ENCODE measurements at places on chromosomes 1 and 21. TPM values are rescaled to one million over a fixed set of nuclear protein-coding genes. Genes with fewer than 3 reads are reported as not detected.

- DNase-seq = peak; percentile 83
Measured at GRCh38 chr1:210584439-210585113, 255.9 kb downstream of the HHAT start.

DNA sequence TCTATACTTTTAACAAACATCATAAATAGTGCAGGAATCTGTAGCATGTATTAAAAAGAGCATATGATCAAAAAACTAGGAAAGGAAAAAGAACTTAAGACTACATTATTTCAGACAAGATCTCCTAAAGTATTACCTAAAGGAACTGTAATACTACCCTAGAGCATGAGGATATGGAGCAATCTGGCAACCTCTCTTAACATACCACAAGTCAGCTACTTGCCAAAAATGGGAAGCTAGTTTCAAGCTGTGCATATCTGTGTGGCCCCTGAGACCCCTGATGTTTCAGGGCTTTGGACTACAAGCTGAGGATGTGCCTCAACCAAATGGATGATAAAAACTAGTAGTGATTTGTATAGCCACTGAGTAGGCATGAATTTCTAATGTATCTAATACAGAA is 525.6 kb downstream of the PTBP2 start:
- peak; percentile 53 for DNase-seq

GRCh38 chr1:67213948-67214347 is 47.7 kb downstream of the IL23R start:
- DNase-seq = no peak

B3GALT5 gene
- not detected for polyA plus RNA-seq

SLC26A9 gene
- polyA plus RNA-seq = not detected

- peak; percentile 21 for DNase-seq
Measured at GRCh38 chr1:12244078-12244477, 14.2 kb downstream of the VPS13D start.

FAM151A gene
- polyA plus RNA-seq = not detected

DNA sequence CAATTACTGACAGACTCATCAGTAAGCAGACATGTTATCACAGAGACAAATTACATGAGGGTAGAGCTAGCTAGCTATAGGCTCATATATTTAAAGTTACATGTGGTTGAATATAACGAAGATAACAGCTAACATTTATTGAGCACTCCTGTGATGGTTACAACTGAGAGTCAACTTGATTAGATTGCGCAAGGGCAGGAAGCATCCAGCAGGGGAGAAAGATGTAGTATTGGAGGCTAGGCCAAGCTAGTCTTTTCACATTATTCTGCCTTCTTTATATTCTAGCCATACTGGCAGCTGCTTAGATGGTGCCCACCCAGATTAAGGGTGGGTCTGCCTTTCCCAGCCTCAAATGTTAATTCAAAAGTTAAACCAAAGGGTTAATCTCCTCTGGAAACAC is 37.1 kb downstream of the PIGK start:
- no peak for DNase-seq

NHLH1 gene
- polyA plus RNA-seq = 0.31 TPM

- DNase-seq = no peak
Measured at GRCh38 chr1:185939142-185939541, 205.0 kb downstream of the HMCN1 start.

DNA sequence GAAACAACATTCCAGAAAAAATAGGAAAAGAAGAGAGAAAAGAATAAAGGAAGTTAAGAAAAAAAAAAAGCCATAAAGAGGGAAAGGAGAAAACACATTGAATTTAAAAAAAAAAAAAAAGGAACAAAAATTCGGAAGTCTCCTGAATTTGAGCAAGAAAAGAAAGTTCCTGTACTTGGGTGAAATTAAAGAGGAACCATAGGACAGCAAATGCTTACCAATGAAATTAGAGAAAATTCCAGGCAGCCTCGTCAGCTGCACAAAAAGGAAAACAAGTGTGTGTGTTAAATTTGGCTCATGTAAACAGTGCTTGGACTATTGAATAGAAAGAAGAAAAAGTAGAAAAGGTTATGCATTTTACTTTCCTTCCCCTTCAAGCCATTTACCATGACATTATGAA is 4.9 kb downstream of the IL12RB2 start:
- no peak for DNase-seq

- DNase-seq = peak; percentile 90
Measured at GRCh38 chr1:15918962-15919715, 56.8 kb downstream of the ZBTB17 start.

TMEM240 gene
- 0.44 TPM for polyA plus RNA-seq

DIRAS3 gene
- 18.5 TPM for polyA plus RNA-seq
